ENCODE measurements at places on chromosomes 3 and 15. TPM values are rescaled to one million over a fixed set of nuclear protein-coding genes. Genes with fewer than 3 reads are reported as not detected.
A peak's percentile ranks its signal among the peaks of the same experiment; 100 is the strongest.

Gene NTRK3
- total RNA-seq, result not detected

Gene RBMS3
- total RNA-seq, result 42.3 TPM

Gene GRK7
- not detected for total RNA-seq

Gene PRICKLE2
- 7.1 TPM for total RNA-seq

Gene SCAMP5
- total RNA-seq, result 4.4 TPM

Gene RPLP1
- 1,595 TPM for total RNA-seq

Gene TJP1
- 128 TPM for total RNA-seq

Gene NR2E3
- total RNA-seq, result 0.25 TPM

Gene SOX14
- not detected for total RNA-seq

Gene TP63
- total RNA-seq, result not detected

DNA sequence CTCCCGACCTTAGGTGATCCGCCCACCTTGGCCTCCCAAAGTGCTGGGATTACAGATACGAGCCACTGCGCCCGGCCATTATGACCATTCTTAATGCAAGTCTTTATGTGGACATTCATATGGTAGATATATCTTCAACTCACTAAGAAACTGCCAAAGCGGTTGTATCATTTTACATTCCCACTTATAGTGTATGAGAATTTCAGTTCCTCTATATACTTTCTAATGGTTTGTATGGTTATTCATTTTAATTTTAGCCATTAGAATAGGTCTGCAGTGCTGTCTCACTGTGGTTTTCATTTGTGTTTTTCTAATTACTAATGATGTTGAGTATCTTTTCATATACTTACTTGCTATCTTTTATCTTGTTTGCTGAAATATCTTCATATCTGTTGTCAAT lies 32.5 kb downstream of the TCF12 start:
- no peaks in the 10 kb centered on the region for H3K27me3 ChIP-seq
- no peak overlapping the region for H3K27ac ChIP-seq
- H3K4me3 ChIP-seq, result no peak overlapping the region
- no peak for DNase-seq

DNA sequence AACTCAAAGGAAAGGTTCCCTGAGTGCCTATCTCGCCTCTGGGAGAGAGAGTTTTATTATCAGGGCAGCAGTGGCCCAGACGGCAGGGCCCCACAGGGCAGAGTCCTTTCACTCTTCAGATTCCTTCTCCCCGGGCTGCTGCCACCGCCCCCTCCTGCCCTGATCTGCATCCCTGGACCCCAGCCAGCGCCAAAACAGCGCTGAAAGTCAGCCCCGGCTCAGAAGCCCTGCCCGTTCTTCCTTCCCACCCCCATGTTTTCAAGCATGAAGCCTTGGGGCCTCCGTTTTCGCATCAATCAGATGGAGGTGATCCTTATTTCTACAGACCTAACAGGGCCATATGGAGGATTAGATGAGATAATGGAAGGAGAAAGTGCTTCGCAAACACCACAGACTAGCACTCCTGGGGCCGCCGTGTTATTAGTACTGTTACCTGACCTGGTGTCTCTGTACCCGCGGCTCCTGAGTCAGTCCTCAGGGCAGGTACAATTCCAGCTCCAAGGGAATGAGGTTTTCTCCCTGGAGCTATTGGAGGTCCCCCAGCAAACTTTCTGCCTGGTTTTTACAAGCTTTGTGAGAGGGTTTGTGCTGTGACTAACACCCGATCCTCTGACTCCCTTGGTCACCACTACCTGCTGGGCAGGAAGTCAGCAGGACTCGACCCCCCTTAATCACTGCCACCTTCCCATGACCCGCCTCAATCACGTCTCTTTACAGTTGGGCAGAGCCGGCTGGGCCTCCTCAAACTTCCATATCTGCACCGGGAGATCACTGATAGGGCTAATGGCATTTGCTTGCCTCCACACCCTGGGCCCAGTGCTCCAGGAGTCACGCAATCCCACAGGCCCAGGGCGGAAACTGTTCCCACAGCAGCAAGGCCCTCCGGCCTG lies 39.5 kb upstream of the TSEN2 start:
- no peaks in the 10 kb centered on the region for H3K36me3 ChIP-seq
- no peaks in the 10 kb centered on the region for H3K4me1 ChIP-seq
- no peak overlapping the region for H3K4me3 ChIP-seq
- no peaks in the 10 kb centered on the region for H3K27me3 ChIP-seq

- H3K27me3 ChIP-seq, result no peaks in the 10 kb centered on the region
- H3K4me1 ChIP-seq, result no peaks in the 10 kb centered on the region
- no peaks in the 10 kb centered on the region for H3K36me3 ChIP-seq
These were observed 222.1 kb downstream of the FOXP1 start for GRCh38 chr3:71361334-71361890.

- no peaks in the 10 kb centered on the region for H3K4me1 ChIP-seq
- no peak overlapping the region for H3K27ac ChIP-seq
- no peak overlapping the region for H3K4me3 ChIP-seq
- H3K27me3 ChIP-seq, result no peaks in the 10 kb centered on the region
These were observed 563.3 kb upstream of the GOLIM4 start for GRCh38 chr3:168659015-168659414.

- H3K27ac ChIP-seq, result no peak overlapping the region
- H3K36me3 ChIP-seq, result no peaks in the 10 kb centered on the region
- H3K4me3 ChIP-seq, result no peak overlapping the region
These were observed 1.6 kb upstream of the ABI3BP start for GRCh38 chr3:100994809-100995208.

- no peaks in the 10 kb centered on the region for H3K36me3 ChIP-seq
- no peak for DNase-seq
These were observed 294.9 kb upstream of the SOX14 start for GRCh38 chr3:137469263-137469662.

DNA sequence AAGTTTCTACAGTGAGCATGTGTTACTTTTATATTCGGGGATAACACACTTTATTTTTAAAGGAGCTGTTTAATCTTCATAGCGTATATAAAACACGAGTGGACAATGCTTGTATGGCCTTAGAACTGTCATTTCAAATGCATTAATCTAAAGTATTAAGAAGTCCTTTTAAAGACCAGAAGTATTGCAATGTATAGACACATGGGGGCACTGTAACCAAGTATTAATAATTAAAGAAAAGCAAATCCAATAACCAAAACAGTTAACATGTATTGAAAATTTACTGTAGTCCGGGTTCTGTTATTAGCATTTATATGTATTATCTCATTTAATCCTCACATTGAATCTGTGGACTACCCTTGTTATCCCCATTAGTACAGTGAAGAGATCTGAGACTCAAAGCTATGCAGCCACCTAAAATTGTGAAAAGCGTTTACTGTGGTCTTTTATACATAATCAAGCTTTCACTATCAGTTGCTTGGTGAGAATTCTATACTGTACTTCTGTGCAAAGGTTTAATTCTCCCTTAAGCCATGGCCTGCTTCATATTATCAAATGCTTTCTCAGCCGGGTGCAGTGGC lies 10.1 kb downstream of the ARL14 start:
- no peak overlapping the region for H3K4me3 ChIP-seq
- H3K27me3 ChIP-seq, result no peaks in the 10 kb centered on the region
- peak; percentile 39 for DNase-seq
- H3K27ac ChIP-seq, result no peak overlapping the region
- H3K4me1 ChIP-seq, result no peaks in the 10 kb centered on the region

DNA sequence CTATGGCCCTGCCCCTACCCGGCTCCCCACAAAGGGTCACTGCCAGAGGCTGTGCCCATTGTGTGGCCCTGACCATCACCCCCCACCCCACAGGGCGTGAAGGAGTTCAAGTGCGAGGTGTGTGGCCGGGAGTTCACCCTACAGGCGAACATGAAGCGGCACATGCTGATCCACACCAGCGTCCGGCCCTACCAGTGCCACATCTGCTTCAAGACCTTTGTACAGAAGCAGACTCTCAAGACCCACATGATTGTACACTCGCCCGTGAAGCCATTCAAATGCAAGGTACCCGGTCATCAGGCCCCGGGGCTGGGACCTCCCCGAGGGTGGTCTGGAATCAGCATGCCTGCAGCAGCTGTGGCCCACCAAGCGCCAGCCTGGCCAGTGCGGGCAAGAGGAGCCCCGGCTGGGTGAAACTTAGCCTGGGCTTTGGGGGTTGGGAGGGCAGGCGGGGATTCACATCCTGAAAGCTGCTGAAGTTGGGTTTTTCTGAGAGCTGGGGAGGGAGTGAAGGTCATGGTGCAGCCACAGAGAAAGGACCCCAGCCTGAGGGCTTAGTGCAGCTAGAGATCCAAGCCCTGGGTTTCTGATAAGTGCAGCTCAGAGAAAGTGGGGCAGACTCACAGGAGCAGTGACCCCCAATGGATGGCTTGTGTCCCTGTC lies 29.2 kb downstream of the IDH2 start:
- no peaks in the 10 kb centered on the region for H3K27me3 ChIP-seq
- H3K27ac ChIP-seq, result no peak overlapping the region
- no peaks in the 10 kb centered on the region for H3K4me1 ChIP-seq
- no peak for DNase-seq
- no peak overlapping the region for H3K4me3 ChIP-seq

GRCh38 chr3:144463911-144464310 lies 492.3 kb downstream of the DIPK2A start:
- no peak overlapping the region for H3K27ac ChIP-seq
- H3K36me3 ChIP-seq, result no peaks in the 10 kb centered on the region
- DNase-seq, result no peak

DNA sequence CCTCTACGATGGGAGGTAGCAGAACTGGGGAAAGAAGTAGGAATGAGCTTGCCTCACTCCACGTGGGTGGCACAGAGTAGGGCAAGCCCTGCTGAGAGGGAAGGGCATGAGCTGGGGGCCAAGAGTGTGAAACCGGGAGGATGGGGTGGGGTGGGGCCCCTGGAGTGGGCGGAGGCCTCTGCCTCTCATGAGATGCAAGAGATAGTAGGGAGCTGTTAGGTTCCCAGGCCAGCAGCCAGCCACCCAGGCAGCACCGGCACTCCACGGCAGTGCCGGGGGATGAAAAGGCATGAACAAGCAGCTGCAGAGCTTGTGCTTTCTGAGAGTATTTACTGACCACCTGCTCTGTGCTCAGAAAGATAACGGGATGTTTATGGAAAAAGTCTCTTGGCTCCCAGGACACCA lies 24.4 kb upstream of the PLA2G4E start:
- H3K36me3 ChIP-seq, result no peaks in the 10 kb centered on the region
- no peaks in the 10 kb centered on the region for H3K4me1 ChIP-seq
- H3K27me3 ChIP-seq, result peaks cover 7% of the 10 kb centered on the region
- no peak for DNase-seq

DNA sequence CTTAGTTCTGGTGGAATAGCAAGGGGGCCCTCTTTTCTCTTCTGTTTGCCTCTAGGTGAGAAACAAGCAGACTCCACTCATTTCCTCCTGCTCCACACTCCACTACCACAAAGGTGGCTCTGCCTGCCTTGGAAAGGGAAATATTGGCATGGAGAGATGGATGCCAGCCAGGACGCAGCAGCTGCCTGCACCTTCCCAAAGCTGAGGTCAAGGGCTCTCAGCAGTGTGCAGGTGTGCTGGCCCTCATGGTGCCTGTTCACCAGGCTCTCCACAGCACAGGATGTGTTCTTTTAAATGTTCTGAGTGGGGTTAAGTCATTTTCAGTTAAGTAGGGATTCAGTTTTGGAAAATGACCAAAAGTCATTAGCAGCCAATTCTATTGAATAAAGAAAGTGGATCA lies 211.2 kb upstream of the STRIT1 start:
- no peak for DNase-seq
- H3K4me1 ChIP-seq, result no peaks in the 10 kb centered on the region
- H3K27me3 ChIP-seq, result no peaks in the 10 kb centered on the region
- no peaks in the 10 kb centered on the region for H3K36me3 ChIP-seq
- no peak overlapping the region for H3K4me3 ChIP-seq

- H3K4me3 ChIP-seq, result no peak overlapping the region
- peaks cover 12% of the 10 kb centered on the region for H3K27me3 ChIP-seq
- no peaks in the 10 kb centered on the region for H3K36me3 ChIP-seq
- H3K4me1 ChIP-seq, result peaks cover 8% of the 10 kb centered on the region
- no peak for DNase-seq
These were observed 14.1 kb upstream of the SHF start for GRCh38 chr15:45201869-45202268.

- no peaks in the 10 kb centered on the region for H3K36me3 ChIP-seq
- no peaks in the 10 kb centered on the region for H3K27me3 ChIP-seq
- no peak overlapping the region for H3K4me3 ChIP-seq
- no peaks in the 10 kb centered on the region for H3K4me1 ChIP-seq
These were observed 426.2 kb upstream of the ARL6 start for GRCh38 chr3:97338375-97338774.

- H3K27ac ChIP-seq, result no peak overlapping the region
- no peaks in the 10 kb centered on the region for H3K4me1 ChIP-seq
- DNase-seq, result no peak
- no peaks in the 10 kb centered on the region for H3K27me3 ChIP-seq
- H3K4me3 ChIP-seq, result no peak overlapping the region
These were observed 19.8 kb downstream of the TRPM1 start for GRCh38 chr15:31081588-31082250.
